ENCODE measurements at places on chromosomes 12 and 14. TPM values are rescaled to one million over a fixed set of nuclear protein-coding genes. Genes with fewer than 3 reads are reported as not detected.
A peak's percentile ranks its signal among the peaks of the same experiment; 100 is the strongest.

The NEUROD4 gene
- total RNA-seq, result not detected

The CLEC12A gene
- total RNA-seq, result not detected

The LRTM2 gene
- total RNA-seq, result not detected

DNA sequence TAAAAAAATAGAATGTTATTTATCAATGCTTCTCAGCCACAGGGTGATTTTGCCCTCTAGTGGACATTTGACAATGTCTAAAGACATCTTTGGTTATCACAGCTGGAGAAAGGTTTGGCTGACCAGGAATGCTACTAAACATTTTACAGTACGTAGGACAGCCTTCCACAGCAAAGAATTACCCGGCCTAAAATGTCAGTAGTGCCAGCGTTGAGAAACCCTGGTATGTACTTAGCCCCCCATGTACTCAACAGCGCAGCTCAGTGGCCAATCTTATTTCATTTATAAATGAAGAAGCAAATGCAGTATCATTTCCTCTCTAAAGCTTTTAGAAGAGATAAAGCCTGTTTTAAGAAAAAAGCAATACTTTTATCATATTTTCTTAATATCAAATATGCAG is 5.8 kb downstream of the MARK3 start:
- peak; percentile 91 for DNase-seq

DNA sequence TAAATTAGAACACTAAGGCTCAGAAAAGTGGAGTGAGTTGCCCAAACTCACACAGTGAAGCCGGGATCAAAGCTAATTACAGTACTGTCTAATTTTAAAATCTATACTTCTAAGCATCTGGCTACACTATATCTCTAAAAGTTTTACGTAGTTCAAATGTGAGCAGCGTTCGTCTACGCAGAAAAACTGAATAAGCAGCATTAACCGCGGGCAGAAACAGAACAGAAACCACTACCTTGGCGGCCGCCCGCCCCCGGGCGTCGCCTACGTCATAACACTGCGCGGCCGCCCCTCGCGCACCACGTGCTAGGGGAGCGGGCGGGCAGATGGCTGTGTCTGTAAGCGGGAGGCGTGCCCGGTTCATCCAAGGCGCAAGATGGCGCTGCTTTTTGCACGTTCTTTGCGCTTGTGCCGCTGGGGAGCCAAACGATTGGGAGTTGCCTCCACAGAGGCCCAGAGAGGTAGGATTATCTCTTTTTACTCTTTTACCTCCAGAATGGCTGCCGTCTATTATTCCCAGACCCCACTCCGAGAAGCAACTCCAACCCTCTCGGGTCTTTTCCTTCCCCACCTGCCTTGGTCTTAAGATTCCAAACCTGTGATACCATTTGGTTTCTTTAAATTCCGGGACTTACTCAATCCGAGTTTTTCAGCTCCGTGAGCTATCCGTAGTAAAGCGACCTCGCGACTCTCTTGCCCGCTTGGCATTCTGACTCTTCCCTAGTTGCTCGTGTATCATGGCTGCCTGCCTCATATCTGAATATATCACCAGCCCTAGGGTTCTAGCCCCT is at the start of gene SPRYD4:
TSS of gene SPRYD4 (plus strand) at position 363 of the 791 bp plus-strand sequence. CDS start at position 377, 14 bp downstream.
- DNase-seq, result peak; percentile 90

- no peak for DNase-seq
Observed at GRCh38 chr12:49255857-49256637, 8.8 kb upstream of the TUBA1C start.
